ENCODE measurements at places on chromosomes 16 and 17.

DNA sequence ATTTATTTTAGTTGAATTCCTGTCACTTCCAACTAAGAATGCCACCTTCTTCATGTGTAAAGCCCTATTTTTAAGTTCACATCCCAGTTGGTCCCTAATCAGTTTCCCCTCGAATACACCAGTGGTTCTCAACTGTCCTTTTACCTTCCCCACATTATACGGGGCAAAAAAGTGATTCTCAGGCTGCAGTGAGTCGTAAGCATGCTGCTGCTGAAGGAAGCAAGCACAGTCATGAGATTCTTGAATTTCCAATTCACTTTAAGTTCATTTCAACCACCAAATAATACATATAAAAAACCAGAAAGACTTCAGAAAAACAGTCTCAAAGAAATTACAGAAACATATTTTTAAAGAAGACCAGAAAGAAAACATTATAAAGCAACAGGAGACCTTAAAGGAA, 47.9 kb downstream of the UBE2G1 start:
- DNase-seq: no peak

- DNase-seq: no peak
Observed at GRCh38 chr17:12898110-12898509, 108.8 kb downstream of the ARHGAP44 start.

GRCh38 chr17:17672453-17673368, 8.5 kb upstream of the RAI1 start:
- no peak for DNase-seq

GRCh38 chr17:57518587-57519581, 226.2 kb downstream of the CCDC182 start:
- peak; percentile 88 for DNase-seq

DNA sequence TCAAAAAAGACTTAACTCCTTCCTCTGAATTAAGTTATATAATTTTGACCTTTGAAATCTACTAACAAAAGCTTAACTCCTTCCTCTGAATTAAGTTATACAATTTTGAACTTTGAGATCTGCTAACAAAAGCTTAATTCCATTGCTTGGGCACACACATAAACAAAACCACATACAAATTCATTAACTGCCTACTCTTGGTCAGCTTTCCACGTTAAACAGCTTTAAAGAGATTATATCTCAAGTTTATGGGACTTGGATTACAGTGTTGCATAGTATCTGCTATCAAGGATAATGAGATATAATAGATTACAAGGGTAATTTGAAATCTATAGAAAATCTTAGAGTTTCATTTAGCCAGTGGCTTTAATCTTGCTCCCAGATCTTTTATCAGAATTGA, 23.5 kb downstream of the COX10 start:
- DNase-seq: no peak

Measured in DMS153 (cell line).